ENCODE measurements at places on chromosomes 2 and 18.

DNA sequence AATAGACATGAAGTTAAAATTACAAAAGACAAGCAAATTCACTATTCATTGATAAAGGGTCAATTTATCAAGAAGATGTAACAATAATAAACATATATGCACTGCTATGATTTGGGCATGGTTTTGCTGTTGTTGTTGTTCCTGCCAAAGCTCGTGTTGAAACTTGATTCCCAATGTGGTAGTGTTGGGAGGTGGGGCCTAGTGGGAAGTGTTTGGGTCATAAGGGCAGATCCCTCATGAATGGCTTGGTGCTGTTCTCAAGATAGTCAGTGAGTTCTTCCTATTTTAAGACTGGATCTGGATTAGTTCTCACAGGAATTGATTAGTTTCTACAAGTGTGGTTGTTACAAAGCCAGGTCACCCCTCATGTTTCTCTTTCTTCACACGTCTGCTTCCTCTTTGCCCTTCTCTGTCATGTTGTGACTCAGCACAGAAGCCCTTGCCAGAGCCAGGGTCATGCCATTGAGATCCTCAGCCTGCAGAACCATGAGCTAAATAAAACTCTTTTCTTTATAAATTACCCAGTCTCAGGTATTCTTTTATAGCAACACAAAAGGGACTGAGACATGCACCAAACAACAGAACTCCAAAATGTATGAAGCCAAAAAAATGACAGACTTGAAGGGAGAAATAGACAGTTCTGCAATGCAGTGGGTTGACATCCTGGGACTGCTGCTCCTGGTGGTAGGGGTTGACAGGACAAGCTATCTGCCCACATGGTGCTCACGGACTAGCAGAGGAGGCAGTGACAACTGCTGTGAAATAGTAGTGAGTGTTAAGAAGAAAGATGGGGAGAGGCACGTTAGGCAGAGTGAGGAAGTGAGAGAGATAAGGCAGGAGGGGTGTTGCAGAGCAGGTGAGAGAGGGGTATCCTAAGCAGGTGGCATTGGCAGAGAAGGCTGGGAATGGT, 18.6 kb upstream of the SKA1 start:
- ATAC-seq = peak; percentile 86

- no peak for ATAC-seq
Observed at GRCh38 chr2:211837206-211837605, 701.4 kb downstream of the ERBB4 start.

DNA sequence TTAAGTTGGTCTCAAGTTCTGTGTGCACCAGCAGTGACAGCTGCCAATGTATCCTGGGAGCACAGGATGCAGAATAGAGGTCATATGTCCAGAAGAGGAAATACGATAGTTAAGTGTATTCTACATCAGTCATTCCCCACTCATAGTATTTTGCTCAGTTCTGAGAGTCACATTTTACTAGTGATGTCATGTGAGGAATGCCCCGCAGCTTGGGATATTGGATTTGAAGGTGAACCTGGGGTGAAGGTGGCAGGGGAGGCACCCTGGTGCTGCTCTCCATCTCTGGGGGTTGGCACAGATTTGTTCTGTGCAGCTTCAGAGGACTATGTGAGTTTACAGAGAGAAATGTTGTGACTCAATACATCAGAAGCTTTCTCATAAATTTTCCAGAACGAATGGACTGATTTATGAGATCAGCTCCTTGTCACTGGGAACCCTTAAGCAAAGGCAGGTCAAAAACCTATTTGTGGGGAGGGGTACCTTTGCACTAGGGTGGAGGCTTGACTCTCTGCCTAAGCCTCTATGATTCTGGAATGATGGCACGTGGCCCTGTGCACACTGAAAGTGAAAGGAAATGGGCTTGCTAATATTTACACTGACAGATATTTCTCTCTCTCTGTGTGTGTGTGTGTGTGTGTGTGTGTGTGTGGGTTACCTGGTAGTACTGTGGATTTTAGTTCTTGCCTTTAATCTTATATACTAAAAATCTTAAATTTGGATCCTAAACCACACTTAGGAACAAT, 95.9 kb downstream of the NEB start:
- no peak for ATAC-seq

DNA sequence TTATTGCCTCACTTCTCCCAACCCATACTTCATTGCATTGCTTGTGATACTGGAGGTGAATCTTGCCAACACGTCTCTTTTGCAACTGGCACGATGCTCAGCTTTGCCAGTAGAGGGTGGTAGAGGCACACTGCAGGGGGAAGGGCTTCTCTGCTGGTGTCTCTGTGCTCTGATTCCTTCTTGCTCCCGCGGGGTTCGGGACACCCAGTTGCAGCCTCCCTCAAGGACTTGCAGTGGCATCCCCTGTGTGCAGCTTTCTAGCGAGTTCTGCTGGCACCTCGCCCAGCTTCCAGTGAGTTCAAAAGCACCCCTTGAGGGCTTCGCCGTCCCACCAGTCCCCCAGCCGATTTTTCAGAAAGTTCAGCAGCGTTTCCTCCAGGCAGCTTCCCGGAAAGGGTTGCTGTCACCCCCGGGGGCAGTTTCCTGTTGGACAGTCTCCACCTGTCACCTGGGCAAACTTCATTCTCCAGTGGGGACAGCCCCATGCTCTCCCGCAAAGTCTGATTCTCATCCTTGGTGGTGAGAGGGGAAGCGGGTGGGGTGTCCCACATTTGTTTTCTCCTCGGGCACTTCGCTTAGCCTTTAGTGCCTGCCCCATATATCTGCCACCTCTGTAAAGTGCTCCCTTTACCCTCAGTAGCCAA, 35.4 kb upstream of the EN1 start:
- ATAC-seq = peak; percentile 59

DNA sequence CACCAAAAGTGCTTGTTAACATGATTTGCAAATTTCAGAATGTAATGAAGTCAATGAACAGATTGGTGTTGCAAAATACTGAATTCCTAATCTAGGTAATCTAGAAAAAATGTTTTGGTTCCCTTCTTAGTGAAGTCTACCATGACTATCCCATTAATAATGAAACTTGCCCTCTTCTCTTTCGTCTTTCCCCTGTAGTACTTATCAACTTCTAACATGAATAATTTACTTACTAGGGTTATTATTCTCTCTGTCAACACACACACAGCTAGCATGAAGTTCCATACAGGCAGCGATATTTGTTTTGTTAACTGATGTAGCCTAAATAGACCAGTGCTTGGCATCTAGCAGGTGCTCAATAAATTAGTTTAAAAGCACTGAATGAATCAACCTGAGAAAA, 160.2 kb downstream of the NCK2 start:
- peak; percentile 92 for ATAC-seq

GRCh38 chr2:240374085-240374907, 61.2 kb upstream of the GPC1 start:
- no peak for ATAC-seq

- no peak for ATAC-seq
Observed at GRCh38 chr2:18578033-18578432, 11.3 kb downstream of the NT5C1B start.

DNA sequence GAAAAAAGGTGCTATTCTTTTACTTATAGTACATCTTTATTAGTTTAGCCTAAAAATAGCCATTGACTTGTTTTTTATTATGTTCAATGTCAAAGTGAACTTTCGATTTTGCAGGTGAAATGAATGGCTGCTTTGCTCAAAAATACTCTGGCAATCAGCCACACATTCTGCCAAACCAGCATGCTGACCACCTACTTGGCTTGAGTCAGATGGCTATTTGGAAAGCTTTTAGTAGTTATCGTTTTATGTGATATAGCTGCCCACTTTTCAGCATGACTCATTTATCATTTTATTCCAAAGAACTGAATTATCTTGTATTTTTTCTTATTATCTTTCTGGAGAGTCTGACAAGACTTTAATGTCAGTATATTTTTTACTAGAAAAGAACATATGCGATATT, 1615.8 kb upstream of the TMEFF2 start:
- ATAC-seq = no peak

- no peak for ATAC-seq
Observed at GRCh38 chr18:69787825-69788547, 159.7 kb downstream of the CD226 start.

DNA sequence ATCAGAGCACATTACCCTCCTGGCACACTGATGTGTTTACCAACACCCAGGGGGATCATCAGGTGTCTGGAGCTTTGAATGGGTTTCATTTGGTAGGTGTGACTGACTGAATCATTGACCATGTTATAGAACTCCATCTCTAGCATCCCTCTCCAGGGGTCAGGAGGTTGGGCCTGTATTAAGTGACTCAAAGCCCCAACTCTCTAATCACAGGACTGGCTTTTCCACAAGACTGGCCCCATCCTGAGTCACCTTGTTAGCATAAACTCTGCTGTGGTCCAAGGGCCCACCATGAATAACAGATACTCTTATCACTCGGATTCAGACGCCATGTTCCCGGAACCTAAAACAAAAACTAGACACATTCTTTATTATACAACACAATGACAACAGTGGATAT, 125.9 kb upstream of the NDUFV2 start:
- no peak for ATAC-seq

DNA sequence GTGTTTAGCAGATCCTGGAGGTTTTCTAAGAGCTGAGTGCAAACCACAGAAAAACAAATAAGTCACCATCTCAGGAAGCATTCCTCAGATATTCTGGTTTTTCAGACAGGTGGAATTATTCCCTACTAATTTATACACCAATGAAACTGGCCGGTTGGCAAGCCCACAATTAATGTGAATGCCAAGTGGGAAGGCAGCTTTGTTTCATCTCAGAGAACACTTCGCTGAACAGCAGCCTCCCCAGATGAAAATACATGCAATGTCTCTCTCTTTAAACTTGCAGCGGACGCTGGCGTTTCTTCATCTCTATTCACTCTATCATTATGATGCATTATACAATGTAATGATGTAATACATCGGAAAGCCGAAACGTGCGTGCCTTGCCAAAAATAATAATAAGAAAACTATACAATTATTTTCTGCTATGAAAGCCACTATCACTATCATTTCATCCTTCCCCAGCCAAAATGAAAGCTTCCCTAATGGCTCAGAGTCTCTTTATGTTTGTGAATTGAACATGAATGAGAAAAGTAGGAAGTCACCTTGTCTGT, 649.4 kb downstream of the BCL11A start:
- ATAC-seq = no peak

GRCh38 chr2:69221512-69221911, 165.5 kb downstream of the GFPT1 start:
- ATAC-seq = no peak

DNA sequence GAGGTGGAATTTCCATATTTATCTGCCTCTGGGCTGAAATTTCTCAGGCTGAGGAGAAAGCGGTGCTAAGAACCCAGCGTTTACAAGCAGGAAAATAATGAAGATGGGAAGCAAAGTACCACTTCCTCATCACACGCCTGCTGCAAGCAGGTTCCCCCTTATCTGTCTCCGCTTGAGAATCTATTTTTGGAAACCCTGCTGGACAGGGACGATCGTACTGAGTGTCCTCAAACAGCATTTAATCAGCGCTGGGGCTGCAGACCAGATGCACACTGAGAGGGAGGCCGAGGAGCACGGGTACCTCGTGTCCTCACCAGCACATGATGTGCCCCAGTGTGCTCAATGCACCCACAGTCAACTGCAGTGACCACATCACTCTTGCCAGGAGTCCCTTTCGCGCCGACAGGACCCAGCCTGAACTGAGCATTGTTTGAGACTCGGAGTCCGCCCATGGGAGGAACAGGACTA, 160.4 kb downstream of the HDAC4 start:
- ATAC-seq = no peak

GRCh38 chr2:30157616-30158015, 10.8 kb downstream of the YPEL5 start:
- ATAC-seq = peak; percentile 62

DNA sequence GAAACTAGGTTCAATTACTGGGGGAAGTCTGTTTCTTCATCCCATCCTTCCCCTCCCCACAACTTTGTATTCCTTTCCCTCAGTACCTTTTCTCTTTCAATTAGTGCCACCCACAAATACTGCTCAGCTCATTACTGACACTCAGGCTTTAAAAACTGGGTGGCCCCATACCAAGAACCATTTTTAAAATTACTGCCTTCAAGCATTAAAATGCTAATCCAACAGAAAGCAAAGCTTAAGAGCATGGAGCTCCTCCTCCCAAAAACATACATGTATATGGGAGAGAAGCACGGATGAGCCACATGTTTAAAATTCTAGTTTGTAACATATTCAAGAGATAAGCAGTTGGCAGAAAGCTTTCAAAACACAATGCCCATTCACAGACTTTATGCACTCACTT, 44.0 kb downstream of the IRS1 start:
- no peak for ATAC-seq

DNA sequence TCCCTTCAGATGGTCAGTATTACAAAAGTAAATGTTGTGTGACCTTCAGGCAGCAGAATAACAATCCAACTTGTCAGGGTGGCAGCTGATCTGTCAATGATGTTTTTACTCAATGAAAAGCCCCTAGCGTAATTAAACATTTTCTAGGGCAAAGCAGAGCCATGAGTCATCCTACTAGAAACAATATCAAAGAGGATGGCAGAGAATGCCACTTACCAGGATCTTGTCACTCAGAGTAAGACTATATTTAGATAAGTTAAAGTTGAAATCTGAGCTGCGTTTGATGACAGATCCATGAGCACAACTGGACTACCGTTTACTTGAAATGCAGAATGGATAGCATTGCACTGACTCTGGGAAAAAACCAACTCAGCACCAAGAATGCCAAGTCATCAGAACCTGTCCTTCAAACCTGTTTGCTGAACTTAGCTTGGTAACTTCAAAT, 612.6 kb upstream of the ACVR2A start:
- ATAC-seq = no peak

DNA sequence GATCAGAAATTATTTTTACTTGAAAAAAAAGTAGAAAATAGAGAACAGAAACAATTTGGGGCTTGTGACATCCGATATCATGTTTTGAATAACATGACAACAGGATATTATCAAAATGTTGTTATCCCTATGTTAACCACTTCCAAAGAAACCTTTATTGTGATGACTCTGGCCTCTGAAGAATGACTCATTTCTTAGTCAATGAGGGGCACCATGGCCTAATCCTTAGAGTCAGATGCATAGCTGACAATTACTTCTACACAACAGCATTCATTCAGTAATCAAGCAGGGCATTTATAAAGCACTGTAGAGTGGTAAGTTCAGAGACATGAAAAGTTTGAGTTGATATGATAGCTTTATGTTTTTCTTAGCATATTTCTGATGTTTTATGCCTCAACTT, 703.0 kb downstream of the RNF144A start:
- ATAC-seq = no peak

GRCh38 chr2:86352137-86352726, 14.8 kb upstream of the REEP1 start:
- ATAC-seq = no peak

All from stimulated activated memory B cell treated with anti-CD40 and anti-IgM and Interleukin-4, amounts not matched to agents 10 μg/mL and 1 μg/mL and 100 μg/mL, for 72 hours (primary cell).